Stimulated activated CD4-positive, alpha-beta T cell treated with anti-CD3 and anti-CD28 coated beads, Interleukin-15, amount 100 ng/mL, for 1 hour (primary cell): ENCODE measurements at places on chromosomes 7 and 10.
A peak's percentile ranks its signal among the peaks of the same experiment; 100 is the strongest.

GRCh38 chr7:30594048-30594539, 584 bp upstream of the GARS1 start:
- DNase-seq = peak; percentile 2

DNA sequence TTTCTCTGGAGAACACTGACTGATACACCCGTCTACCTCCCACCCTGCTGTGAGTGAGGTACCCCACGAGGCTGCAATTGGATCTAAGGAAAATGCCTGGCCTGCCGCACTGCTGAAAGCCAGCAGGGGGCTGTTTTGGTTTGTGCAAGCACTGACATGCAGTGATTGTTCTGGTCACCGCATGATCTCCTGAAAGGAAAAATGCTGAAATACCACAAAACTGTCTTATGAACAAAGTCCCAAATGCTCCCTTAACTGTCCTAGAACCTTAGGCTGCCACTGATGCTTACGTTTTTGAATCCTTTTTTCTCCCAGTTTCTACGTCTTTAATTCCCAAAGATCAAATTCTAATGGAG, 132.7 kb downstream of the JCAD start:
- DNase-seq = no peak

DNA sequence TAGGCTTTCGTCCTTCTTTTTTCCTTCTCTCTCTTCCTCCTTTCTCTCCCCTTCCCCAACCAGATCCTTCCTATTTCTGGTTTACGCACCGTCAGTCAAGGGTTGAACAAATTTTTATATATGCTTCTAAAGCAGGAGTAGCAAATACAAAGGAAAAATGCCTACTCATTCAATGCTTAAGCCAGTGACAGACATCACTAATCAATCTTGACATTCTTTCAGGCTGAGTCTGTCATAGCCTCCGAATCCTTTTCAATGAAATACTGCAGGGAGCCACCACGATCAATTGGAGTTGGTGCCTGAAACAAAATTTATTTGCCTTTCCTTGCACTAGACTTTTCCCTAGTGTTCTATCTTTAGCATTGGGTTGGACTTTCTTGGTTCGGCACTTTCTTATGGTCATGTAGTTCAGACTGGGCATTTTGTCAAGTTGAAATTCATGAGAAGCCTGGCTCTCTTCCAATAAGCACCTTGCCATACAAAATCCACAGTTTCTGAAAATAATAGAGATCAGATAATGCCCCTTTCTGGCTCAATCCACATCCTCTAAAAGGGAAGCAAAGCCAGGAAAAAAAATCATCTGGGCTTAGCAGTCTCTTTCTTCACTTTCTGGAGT, 239.5 kb upstream of the PLXNA4 start:
- DNase-seq = no peak

GRCh38 chr10:71696628-71697326, 22.8 kb downstream of the C10orf105 start:
- peak; percentile 64 for DNase-seq

GRCh38 chr7:156156734-156157408, 344.6 kb upstream of the SHH start:
- DNase-seq = no peak

DNA sequence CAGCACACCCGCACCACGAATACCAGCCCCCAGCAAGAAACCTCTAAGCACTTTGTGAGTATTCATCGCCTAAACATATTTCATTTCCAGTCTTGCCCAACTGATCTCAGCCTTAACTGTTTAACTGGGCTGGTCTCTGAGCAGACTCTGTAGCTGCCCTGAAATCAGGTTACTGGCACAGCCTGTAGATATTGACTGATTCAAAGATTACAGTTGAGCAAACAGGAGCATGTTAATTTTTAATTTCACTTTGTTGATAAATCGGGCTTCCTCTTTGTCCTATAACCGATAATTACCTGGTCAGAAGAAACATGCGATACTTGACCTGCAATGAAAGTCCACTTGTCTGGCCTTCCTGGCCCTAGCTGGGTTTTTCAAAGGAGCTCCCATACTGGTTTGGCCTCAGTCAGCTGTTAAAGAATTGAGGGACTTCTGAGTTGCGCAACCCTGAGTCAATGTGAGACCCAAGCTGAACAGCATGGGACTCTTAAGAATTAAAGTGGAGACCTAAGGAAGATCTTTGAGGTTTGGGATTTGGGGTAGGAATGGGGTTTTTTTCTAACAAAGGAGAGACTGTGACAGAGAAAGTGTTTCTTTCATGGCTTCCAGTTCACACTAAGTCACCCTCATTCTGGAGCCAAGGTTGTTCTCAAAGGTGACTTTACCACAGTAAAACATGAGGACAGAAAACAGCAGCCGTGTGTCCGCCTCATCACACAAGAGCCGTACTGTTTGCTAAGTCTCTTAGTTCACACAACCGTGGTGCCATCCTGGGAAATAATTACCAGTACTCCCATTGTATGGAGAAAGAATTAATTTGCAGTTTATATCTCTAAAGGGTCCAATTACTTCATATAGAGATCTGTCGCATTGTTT, 75.9 kb downstream of the PPP1R3C start:
- no peak for DNase-seq

- no peak for DNase-seq
These were observed 25.0 kb upstream of the LOXL4 start for GRCh38 chr10:98292971-98293370.

DNA sequence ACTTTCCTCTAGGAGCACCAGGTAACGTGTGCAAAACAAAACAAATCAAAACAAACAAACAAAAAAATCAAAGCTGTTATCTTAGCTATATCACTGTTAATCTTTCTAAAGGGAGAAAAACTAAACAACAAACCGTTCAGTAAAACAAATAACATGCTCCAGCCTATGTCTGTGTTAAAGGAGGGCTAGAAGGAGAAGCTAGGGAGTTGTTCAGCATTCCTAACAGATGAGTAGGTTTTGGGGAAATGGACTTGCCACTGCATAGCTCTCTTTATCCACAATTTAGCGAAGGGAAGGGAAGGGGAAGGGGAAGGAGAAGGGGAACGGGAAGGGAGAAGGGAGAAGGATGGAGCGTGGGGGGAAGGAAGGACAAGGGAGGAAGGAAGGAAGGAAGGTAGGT, 134.2 kb upstream of the AKR1E2 start:
- no peak for DNase-seq

DNA sequence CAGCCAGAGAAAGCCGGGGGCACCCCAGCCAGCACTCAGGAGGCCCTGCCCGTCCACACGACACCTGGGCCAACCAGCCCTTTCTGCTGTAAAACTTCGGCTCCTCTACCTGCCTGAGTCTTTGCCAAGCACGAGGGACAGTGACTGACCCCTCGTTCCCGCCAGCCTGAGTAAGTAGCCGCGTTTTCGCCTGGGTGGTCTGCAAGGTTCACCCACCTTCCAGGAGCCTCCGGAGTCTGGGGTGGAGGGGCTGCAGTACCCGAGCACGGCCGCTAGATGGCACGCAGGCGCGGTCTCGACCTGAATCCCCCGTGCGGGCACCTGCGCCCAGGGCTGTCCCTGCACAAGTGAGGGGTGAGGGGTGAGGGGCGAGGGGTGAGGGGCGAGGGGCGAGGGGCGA, 192.7 kb downstream of the PTPRN2 start:
- DNase-seq = no peak

DNA sequence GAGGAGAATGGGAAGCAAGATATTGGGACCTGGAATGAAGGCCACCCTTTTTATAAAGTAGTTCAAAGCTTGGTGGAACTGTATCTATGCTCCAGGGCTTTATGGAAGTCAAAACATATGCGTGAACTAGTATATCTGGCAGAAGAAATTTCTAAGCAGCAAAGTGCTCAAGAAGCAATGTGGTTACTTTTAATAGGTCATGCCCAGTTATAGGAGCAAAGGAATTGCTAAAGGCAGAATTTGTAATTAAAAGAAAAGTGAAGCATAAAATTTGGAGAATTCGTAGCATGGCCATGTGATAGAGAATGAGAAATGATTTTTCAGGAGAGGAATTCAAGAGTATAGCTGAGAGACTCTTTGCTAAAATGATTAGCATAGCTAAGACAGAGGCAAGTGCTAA, 1110.4 kb downstream of the XPNPEP1 start:
- no peak for DNase-seq

DNA sequence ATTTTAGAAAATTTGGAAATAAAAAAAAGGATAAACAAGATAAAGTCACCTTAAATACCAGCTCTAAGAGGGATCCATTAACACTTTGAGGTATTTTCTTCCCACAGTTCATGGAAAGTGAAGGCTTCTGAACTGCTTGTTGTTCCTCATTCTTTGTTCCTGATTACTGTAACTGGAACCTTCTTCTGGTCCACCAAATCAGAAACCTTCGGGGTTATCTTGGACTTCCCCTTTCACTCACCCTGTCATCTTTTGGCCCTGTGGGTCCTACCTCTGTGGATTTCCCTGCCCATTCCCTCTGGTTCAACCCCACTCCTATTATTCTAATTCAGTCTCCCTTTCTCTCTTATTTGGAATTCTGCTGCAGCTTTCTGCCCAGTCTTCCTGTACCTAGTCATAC, 116.5 kb upstream of the PRPS1L1 start:
- no peak for DNase-seq

GRCh38 chr7:55061726-55062499, 43.1 kb downstream of the EGFR start:
- DNase-seq = no peak

DNA sequence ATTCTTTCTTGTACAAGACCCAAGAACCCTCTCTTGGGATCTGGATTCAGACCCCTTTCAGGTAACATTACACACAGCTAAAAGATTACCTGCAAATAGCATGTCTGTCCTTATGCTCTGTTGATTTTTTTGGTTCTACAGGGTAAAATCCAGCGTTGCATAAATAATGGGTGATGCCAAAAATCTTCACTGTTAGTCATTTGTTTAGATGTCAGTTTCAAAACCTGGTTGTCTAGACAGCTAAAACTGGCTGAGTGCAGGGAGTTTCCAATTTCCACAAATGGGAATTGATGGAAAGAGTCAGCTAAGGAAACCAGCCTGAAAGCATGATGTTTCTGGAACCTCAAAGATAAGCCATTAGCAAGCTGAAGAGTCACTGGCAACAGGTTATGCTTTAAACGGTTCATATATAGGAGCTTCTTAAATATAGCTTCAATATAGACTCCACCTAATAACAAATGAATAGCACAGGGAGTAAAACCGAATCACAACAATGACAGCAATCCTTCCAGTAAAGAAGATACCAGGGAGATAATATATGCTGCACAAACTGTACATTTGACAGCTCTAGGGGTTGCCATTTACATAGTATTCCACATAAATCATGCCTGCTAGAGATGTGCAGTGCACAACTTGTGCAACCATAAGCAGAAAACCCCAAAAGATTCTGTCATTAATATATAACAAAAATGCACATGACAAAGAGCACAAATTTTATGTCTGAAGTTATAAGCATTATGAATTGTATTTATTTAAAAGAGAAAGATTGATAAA, 20.4 kb downstream of the CCDC71L start:
- no peak for DNase-seq

- DNase-seq = no peak
These were observed 60.0 kb downstream of the POLR1F start for GRCh38 chr7:19648791-19649190.

DNA sequence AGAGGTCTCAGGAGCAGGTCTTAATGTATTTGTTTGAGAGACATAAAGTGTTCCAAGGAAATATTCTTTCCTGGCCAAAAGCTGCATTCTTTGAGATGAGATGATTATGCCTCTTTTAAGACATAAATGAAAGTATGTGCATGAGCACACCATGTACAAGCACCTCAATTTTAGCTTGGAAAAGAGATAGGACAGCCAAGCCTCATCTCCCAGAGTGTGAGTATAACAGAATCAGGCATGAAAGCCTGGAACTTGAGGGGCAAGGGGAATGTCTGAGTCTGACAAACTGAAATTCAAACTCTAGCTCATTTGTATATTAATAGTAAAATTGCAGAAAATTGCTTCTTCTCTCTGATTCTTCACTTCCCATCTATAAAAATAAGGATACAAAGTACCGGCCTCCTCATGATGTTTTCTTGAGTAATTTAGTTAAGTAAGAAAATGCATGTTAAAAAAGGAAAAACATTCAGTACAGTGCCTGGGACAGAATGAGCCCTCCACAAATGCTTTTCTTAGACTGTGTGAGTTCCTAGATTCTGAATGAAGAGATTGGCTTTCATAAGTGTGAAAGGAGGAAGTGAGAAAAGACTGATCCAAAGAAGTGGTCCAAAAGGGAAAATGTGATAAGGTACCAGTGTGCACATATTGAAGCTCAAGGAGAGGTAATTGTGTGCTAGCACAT, 1260.9 kb upstream of the SORCS1 start:
- no peak for DNase-seq

DNA sequence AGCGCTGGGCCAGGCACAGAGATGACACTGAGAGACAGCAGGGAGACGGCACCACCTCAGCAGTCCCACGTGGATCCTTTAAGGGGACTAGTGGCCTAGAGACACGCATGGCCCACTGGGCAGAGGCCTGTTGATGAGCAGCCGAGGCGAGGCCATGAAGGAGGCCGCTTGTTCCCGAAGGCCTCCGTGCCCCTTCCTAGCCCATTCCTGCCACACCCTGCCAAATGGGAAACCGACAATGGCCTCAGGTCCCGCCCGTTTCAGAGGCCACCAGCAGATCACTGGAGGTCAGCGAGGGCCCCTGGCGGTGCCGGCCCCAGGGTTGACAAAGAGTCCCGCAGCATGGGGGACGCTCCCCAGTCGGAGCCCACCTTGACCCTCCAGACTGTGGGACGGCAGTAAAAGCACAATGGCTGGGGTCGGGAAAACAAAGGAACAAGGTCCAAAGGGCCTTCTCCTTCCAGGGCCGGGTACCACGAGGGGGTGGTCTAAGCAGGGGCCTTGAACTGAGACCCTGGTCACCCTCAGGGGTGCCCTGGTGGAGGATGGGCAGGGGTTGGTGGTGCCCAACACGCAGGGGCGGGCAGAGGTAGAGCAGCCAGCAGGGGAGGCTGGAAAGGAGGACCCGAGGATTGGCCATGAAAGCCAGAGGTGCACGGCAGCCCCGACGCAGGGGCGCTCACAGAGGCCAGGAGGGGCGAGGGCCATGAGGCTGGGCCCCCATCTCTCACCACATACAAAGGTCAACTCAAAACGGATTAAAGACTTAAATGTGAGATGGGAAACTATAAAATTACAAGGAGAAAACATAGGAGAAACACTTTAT, 19.9 kb upstream of the CNPY1 start:
- DNase-seq = no peak

GRCh38 chr7:137462074-137462715, 118.7 kb upstream of the PTN start:
- DNase-seq = no peak

DNA sequence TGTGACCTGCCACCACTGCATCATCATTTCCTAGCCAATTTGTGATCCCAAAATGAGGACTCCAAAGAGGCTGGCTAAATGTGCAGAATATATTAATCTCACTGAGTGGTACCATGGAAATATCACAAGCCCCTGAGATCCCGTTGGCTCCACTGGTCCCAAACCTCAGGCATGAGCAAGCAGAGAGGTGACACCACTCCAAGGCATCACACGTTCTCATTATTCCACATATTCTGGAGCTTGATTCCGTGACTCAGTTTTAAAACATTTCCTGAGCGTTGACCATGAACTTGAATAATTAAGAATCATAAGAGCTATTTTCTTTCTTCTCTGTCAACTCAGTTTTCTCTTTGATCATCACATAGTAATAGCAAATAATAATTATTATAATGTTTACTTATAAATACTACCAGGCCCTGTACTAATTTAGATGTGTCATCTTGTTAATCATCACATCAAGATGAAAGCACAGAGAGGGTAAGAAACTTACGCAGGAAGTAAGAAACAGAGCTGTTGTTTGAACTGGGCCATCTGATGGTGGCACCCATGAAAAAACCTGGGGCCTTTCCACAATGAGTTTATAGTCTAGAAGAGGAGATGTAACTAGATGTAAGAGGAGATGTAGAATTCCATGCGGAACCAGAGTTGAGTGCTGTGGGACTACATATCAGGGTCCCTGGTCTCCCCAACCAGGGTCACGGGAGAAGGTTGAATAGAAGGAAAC, 3.5 kb downstream of the APBB1IP start:
- DNase-seq = no peak

GRCh38 chr7:111164442-111164841, 73.5 kb downstream of the LRRN3 start:
- DNase-seq = no peak
